ENCODE measurements at places on chromosomes 7 and 10.
A peak's percentile ranks its signal among the peaks of the same experiment; 100 is the strongest.

DNA sequence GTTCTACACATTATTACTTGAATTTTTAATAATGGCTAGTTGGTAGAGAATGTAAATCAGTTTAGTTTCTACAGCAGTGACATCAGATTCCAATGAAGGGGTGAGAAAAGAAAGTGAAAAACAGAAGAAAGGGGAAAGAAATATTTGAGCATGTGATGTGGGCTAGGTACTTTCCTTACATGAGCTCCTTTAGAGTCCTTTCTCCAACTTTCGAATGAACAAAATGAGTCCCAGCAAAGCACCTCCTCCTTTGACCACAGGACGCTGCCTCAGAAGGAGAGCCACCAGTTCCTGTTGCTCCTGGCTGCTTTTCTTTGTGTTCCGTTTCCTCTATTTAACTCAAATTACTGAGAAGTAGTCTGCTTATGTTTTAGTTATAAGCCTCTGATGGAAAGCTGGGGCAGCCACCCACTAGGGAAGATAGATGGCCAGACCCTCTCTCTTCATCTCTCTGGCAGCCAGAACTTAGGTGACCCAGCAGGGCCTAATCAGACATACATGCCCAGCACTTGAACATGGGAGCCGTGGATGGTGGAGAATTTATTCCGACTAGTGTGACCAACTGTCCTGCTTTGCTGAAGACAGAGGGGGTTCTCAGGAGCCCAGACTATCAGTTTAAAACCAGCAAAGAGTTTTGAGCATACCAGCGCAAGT is 82.4 kb upstream of the NME8 start:
- no peak for DNase-seq

DNA sequence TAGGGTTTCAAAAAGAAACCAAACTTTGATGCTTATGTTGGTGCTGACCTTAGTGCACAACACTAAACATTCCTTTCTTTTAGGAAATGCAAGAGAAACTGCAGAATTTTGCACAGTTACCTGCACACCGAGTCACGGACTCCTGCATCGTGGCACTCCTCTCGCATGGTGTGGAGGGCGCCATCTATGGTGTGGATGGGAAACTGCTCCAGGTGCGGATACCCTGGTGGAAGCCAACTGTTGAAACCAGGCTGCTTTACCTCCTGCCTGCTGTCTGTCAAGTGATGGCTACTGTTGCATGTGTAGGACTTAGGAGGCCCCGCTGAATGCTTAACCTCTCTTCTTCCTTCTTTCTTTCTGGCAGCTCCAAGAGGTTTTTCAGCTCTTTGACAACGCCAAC is 11.7 kb downstream of the CASP2 start:
- DNase-seq, result no peak

GRCh38 chr7:137439829-137440825 is 96.6 kb upstream of the PTN start:
- DNase-seq, result no peak

DNA sequence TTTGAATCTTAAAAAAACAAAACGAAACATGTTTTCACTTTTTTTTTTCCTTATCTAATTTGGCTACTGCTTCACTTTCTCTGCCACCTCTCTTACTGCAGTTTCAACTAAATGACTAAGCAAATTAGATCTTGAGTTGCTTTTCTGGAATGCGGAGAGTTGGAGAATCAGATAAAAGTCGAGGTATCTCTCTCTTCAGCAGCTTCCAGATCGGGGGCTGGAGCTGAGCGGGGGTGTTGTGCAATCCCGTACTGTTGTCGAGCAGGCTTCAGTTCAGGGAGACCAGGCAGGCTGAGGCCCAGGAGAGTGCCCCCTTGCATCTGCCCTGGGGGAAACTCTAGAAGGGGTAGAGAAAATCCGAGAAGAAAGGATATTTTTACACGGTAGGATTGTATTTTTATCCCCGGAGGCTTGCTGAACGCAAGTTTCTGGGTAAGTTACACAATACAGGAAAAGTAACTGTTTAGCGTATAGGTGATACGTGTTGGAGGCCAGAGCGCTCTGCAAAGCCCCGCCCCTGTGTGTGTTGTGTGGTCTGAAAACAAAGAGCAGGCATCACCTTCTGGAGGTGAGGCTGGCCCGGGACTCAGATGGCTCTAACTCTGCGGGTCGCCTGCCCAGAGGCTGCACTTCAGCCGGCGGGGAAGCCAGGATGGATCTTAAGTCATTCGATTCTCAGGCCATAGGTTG is 116.6 kb downstream of the KLF6 start:
- DNase-seq, result no peak

GRCh38 chr10:22550732-22551131 is 163.6 kb downstream of the PIP4K2A start:
- no peak for DNase-seq

DNA sequence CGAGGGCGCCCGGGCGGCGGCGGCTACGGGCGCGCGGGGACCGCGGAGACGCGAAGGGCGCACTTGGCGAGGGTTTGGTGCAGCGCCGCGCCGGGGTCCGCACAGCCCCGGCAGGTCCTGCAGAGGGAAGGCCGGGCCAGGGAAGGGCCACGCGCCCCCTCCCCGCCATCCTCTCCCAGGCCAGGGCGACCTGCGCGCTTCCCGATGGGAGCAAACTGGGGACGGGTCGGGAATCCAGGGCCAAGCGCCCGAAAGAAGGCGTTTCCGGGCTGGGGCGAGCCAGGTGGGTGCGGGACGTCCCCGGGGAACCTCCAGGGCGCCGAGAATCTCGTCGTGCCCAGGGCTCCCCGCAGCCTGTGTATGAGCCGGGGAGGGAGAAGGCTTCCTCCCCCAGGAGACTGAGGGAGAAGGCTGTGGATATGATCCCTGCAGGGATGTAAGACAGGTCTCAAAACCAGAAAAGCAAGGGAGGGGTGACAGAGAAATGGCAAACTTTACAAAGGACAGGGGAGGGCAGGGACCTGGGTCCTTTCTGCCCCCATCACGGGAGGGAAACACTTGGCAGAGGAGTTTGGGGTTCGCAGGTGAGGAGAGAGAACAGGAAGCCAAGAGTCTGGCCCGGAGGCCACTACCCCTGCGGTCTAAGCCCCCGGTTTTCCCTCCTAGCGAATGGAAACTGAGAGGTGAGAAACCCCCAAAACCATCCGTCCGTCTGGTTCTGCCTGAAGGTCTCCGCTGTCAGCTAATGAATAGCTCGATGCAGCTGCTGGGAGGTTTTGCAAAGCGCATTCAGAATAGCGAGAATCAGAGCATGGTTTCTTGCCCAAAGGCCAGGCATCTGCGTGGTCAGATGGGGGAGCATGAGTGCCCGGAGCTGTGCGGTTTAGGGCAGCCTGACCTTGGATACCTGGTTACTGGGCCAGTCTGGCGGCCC is 674 bp downstream of the AMZ1 start:
- DNase-seq, result no peak

DNA sequence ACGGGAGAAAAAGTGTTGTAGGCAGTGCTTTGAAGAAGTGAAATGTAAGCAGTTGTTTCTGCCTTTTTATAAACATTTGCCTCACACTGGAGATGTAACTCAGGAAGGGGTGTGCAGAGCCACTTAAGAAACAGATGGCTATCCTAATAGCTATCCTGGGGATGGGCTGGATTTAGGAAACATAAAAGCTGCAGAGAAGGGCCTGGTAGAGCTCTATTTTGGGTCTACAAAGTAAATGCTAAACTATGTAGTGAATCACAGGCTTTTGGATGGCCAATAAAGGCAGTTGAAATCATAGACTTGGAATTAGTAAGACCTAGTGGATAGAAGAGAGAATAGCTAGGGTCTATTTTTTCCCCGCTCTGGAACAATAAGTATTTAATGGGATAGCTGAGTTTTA is 79.9 kb upstream of the AGR3 start:
- DNase-seq, result no peak

DNA sequence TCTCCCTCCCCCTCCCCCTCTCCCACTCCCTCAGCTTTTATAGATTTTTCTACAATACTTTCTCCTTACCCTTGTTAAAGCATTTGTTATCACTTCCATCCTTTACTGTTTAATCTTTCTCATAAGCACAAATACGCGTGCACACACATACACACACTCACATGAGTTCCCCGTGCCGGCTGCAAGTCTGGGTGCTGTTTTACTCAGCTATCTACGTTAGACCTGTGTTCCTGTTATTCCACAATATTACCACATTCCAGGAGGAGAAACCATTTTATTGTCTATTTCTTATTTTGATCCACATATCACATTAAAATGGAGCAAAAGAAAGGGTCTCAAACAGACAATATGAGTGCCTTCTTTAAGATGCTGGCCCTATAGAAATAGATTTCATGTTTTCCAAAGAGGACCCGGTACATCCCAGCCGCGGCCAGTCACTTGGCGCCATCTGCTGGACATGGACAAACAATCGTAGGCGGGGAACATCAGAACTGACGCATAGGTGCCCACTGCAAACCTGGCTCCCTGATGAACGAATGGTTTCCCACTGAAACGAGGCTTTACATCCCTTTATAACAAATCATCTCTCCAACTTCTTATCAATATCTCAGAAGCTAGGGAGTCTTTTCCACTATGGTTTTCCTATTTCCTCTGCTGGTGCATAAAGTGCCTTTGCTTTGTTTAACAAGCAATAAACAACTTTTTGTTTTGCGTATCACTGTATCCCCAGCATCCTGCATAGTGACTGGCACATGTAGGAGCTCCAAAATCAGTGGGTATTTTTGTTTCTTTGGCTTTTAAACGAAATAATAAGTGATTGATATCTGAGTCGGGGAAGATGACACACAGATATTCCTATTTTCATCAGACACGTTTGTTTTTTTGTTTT is 25.2 kb upstream of the OPTN start:
- DNase-seq, result peak; percentile 1

- DNase-seq, result peak; percentile 50
Measured at GRCh38 chr10:47364366-47364765, 16.2 kb downstream of the RBP3 start.

DNA sequence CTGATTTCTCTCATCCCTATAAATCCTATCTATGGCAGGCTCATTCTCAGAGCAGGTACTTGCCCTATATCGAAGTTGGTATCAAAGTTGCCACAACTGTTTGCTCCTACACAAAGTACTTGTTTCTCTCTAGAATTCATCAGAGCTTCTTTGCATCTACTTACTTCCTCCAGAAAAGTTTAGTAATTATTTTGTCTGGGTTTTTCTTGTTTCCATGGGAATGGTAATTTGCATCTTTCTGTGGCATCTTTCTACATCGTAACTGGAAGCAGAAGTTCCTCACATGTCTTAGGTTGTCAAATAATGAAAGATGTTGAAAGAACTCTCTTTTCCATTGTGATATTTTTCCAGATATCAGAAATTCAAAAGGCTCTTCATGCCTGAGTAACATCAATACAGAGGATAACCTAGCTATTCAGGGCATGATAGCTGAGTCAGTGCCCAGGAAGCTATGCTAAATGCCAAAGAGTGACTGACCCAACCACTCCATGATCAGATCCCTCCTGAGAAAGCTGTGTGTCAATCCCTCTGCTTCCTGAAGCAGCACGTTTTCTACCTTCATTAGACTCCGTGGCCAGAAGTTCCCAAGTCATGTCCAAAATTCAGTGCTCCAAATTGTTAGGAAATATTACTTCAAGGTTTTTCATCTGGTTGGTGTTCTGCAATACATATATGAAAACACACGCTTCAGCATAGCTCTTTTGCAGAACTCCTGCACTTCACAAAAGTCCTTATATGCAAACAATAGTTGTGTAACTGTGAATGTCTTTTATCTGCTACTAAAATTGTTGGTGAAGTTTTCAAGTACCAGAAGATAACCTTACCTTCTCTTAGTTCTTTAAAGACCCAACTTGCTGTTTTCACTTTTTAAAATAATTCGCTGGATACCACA is 216.5 kb downstream of the VTI1A start:
- DNase-seq, result no peak

GRCh38 chr10:31073211-31073610 is 41.5 kb upstream of the ZNF438 start:
- no peak for DNase-seq

DNA sequence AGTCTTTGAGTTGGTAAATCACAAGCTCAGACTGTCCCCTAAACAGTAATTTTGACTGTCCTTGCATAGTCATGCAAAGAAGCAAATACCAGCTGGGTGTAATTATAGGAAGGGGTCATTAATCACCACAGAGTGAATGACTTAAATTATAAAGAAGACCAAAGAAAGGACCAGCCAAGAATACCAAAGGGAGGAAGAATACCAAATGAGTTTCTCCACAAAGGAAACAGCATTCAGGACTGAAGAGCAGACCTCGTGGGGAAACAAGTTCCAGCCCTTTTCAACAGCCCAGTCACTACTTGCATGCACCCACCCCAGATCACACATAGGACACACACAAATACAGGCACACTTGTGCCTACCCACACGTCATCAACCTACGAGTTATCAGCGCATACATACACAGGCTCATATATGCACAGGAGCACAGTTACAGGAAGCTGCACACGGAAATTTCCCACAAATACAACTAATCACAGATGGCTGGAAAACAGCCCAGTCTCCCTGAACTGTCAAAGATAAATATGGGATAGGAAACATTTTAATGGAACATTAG is 77.6 kb downstream of the DENND2A start:
- DNase-seq, result no peak

- no peak for DNase-seq
Measured at GRCh38 chr7:123966936-123967335, 41.9 kb downstream of the SPAM1 start.

GRCh38 chr7:64655811-64656210 is 10.1 kb upstream of the ZNF107 start:
- DNase-seq, result no peak

DNA sequence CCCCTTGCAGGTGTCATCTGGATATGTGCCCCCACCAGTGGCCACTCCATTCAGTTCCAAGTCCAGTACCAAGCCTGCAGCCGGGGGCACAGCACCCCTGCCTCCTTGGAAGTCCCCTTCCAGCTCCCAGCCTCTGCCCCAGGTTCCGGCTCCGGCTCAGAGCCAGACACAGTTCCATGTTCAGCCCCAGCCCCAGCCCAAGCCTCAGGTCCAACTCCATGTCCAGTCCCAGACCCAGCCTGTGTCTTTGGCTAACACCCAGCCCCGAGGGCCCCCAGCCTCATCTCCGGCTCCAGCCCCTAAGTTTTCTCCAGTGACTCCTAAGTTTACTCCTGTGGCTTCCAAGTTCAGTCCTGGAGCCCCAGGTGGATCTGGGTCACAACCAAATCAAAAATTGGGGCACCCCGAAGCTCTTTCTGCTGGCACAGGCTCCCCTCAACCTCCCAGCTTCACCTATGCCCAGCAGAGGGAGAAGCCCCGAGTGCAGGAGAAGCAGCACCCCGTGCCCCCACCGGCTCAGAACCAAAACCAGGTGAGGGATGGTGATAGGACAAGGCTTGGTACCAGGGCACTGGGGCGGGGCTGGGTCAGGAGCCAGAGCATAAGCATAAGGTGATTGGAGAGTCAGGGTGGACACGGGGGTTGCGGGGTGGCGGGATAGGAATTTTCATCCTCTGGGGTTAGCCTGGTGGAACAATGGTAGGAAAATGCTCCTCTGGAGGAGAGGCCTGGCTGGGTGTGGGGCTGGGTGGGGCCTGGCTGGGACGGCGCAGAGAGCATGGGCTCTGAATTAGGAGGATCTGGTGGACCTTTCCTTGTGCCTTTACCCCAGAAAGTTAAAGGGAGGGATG is 1.9 kb downstream of the ZYX start:
- DNase-seq, result no peak
